ENCODE measurements at places on chromosomes 4 and X.

DNA sequence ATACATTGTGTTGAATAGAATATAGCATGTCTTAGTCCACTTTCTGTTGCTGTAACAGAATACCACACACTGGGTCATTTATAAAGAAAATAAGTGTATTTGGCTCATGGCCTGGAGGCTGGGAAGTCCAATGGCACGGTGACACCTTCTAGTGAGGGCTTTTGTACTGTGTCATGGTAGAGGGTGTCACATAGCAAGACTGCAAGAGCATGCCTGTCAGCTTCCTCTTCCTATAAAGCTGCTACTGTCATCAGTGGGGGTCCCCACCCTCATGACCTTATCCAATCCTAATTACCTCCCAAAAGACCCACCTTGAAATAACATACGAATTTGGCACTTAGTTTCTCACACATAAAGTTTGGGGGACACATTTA is 193.2 kb downstream of the PTTG2 start:
- no peak for DNase-seq

- DNase-seq: no peak
These were observed 306.2 kb upstream of the CASK start for GRCh38 chrX:42229533-42229932.

- DNase-seq: no peak
These were observed 2.5 kb upstream of the CCDC149 start for GRCh38 chr4:24915121-24915922.

- DNase-seq: no peak
These were observed 230.8 kb downstream of the PCDH10 start for GRCh38 chr4:133379681-133380438.

- DNase-seq: no peak
These were observed 10.5 kb downstream of the SLIT2 start for GRCh38 chr4:20262221-20262620.

DNA sequence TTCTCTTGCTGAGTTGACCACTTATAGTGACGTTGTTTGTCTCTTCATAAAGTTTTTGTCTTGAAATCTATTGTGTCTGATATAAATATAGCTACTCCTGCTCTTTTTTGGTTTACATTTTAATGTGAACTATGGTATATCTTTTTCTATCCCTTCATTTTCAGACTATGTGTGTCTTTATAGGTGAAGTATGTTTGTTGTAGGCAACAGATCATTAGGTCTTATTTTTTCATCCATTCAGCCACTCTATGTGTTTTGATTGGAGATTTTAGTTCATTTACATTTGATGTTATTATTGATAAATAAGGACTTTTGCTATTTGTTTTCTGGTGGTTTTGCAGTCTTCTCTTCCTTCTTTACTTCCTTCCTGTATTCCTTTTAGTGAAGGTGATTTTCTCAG is 44.0 kb upstream of the SLC16A2 start:
- DNase-seq: no peak

DNA sequence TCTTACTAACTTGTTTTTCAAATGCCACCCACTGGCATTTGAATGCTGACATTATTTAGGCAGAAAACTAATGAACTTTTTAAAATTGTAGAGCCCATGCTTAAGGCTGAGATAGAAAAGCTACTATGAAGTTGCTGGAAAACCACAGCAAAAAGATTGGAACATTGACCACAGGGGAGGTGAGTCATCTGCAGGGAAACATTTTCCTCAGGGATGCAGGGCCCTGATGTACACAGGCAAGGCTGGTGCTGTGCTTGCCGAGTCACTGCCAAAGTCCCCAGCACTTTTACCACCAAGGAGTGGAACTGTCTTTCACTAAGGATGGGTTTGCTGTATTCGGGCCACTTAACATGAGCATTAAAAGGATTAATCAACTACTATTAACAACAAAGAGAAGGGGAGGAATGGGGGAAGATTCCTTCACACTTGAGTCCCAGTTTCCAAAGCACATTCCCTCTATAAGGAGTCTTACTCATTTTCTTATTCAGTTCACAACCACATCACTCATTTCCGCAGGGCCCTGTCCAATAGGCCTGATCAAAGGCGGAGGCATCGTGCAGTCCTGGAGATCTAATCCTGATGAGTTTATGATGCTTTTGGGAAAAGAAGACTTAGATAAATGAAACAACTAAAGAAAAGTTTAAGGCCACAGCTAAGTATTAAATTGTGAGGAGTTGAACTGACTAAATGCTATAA is 202.9 kb upstream of the NPY2R start:
- DNase-seq: no peak

DNA sequence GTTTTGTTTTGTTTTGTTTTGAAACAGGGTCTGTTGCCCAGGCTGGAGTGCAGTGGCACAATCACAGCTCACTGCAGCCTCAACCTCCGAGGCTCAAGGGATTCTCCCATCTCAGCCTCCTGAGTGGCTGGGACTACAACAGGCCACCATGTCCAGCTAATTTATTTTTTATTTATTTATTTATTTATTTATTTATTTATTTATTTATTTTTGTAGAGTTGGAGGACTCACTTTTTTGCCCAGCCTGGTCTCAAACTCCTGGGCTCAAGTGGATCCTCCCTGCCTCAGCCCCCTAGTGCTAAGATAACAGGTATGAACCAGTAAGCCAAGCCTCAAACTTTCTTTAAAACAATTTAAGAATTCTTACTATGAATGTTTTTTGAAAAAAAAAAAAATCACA is 26.6 kb upstream of the PLS3 start:
- no peak for DNase-seq

GRCh38 chrX:114889481-114889880 is 127.9 kb downstream of the IL13RA2 start:
- DNase-seq: no peak

DNA sequence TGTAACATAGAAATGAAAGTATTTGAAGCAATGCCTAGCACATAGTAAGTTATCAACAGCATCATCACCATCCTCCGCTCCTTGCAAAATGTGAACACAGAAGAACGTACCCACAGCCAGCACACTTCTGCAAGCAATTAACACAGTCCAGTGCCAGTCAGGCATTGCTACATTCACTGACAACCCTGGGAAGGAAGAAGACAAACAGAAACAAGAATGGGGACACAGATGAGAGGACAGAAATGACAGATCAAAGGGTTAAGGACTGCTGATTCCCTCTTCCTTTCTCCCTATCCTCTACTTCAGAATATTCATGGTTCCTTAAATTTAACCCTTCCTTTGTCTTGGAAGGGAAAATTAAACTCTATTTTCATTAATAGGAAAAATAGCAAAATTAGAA is 53.1 kb downstream of the CHM start:
- no peak for DNase-seq

- peak; percentile 55 for DNase-seq
These were observed 1.5 kb downstream of the USP51 start for GRCh38 chrX:55488006-55488592.

DNA sequence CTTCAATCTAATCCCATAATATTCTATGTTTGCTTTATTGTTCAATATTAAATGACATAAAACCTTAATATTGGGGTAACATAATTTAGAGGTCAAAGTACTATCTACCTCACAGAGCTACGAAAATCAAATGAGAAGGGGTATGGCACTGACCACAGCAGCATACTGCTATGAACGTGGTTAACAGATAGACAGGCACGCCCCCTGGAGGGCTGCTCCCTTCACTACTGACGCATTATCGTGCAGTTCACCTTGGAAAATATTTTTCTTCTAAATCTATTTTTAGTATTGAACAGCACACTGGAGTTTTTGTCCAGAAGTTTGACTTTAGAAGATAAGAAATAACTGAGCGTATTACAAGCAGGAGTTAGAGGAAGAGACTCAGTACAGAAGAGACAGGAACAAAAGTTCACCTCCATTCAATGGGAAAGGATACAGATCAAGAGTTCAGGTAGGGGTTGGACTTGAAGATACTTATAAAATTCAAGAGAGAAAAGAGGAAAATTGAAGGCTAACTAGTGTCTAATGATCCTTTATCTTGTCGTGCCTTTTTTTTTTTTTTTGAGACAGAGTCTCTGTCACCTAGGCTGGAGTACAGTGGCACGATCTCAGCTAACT is 22.7 kb downstream of the MAP9 start:
- DNase-seq: no peak

DNA sequence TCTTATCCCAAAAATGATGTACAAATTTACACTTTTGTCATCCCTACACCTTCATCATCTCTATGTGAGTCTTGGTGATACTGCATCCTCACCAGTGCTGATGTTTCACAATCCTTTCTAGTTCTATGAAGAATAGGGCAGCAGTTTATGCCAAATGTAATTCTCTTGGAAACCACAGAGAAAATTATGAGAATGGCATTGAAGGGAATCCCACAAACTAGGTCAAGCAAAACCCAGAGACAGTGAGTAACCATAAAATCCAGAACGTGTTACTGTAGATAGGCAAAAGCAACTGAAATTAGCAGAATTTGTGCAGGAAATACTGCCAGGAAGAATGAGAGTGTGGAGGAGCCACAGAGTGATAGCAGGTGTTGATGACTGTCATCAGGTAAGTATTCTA is 24.5 kb downstream of the IL15 start:
- DNase-seq: no peak
